CD4-positive, alpha-beta T cell treated with Interleukin-17A for 4 hours (primary cell): ENCODE measurements at places on chromosomes 3 and 15.

GRCh38 chr3:151225040-151225975 is 22.3 kb upstream of the GPR171 start:
- no peak for DNase-seq

DNA sequence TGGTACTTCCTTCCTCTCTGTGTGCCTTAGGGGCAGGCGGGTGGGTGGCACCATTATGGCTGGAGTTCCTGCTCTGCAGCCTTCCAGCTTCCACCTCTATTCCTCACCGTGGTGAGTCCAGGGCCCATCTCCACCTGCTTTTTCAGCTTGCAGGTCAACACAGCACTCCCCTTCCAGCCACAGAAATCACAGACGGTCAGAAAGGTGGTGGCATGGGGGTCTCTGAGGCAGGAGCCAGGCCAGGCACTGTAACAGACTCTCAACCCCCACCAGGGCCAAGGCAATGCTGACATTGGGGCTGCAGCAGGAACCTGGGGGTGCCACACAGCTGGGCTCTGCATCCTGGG is 16.6 kb downstream of the KLF15 start:
- DNase-seq, result no peak

DNA sequence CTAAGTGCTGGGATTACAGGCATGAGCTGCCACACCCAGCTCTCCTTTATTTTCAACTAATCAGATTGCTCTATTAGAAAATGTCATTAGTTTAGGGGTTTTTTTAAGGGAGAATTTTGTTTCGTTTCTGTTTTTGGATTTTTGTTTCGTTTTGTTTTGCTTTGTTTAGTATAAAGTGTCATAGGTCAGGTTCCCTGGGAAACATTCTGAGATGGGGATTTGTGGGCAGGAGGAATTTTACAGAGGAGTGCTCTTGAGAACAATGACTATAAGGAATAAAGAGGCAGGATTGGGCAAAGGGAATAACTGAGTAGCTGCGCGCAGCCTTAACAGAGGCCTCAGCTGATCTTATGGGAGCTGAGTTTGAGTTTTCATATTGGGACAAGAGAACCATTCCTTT is 86.8 kb upstream of the NR2F2 start:
- DNase-seq, result no peak

DNA sequence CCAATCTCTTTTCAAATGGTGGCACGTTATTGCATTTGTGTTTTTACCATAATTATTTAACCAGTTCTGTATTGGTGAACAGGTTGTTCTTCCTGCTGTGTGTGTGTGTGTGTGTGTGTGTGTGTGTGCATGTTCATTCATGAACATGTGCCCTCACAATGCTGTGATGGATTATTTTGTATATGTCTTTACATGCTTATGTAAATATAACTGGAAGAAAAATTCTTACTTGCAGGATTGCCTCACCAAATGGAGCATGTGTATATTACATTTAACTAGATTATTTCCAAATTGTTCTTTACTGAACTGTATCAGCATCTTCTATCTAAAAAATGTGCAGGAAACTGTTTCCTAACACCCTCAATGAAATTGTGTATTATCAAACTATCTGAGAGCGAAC is 175.2 kb upstream of the ZPLD1 start:
- DNase-seq, result no peak

DNA sequence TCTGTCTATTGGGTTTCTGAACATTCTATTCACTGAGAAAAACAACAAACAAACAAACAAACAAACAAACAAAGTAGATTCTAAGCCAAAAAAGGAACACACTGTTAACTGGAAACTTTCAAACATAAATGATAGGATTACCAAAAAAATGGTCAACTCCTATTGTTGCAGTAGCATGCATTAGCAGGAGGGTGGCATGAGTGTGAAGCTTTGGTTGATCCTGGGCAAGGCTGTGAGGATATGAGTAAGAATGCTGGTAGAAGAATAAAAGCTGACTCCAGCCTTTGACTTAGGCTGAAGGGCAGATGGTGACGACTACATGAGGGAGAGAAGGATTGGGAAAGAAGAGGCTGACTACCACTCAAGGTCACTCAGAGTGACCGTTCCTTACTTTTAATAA is 810.3 kb downstream of the VGLL3 start:
- DNase-seq, result no peak

DNA sequence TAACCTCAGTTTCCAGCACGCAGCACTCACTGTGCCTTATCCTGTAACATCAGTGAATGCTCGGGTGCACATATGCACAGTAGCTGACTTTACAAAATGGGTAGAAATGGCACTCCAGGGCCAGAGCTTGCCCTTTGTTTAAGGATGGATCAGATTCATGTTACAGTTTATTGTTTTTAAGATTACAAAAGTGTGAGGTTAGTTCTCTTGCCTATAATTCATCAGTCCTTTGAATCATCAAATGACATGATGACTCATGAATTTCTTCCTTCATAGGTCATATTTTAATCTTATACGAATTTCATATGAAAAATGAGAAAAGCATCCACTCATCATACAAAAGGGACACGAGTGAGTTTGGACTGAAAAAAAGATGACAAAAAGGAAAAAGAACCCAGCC is 545.3 kb downstream of the GBE1 start:
- DNase-seq, result no peak

- no peak for DNase-seq
These were observed 2.9 kb downstream of the HDGFL3 start for GRCh38 chr15:83204697-83205096.

- no peak for DNase-seq
These were observed 81.9 kb downstream of the MECOM start for GRCh38 chr3:169581633-169582032.

DNA sequence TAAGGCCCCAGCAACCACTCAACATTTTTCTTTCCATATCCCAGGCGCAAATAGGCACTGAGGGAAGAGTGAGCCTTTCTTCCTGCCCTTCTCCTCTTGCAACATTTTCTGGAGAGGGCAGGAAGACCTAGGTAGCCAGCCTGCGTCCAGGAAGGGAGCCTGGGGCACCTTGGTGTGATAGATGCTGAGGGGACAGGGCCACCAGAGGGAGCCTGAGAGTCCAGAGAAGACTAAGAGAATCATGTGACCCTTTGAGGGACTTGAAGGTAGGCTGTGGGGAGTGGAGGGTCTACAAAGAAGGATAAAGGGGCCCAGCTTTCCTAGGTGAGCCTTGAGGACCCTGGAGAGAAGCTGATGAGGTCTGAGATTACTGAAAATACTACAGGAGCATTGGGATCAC is 346.6 kb downstream of the CNTN6 start:
- no peak for DNase-seq

DNA sequence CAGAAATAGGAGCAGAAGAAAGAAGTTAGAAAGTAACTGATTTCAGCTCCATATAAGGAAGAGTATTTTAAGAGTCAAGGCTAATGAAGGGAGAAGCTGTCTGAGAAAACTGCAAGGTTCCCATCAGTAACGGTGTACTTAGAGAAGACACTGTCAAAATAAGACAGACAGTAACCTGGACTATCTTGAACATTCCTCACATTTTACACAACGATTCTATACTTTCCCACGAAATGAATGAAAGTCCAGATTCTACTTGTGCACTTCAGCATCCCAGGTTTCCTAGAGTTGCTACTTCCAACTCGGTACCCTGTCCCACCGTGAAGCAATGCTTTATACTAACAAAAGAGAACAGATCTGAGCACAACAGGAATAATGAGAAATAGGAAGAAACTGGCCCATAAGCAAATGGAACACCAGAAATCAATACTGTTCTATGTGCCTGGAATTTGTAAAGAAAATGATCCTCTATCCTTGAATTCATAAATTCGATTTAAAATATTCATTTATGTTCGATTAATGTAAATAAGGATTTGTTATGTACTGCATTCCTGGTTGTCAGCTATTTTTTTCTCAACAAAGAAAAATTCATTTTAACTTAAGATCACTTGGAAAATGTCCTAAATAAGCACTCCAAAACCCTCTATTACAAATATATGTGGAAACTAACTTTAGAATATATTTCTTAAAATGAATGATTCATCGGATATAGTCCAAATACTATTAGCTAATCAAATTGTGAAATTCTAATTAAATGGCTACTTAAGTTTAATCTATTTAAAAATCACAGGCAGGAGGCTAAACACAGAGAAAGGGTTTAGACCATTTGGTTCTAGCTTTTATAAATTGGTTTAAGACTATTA is 1.5 kb downstream of the C3orf70 start:
- DNase-seq, result no peak

- no peak for DNase-seq
These were observed 226.1 kb downstream of the KCNMB2 start for GRCh38 chr3:178762385-178762784.

GRCh38 chr3:51773529-51774056 is 5.4 kb downstream of the IQCF6 start:
- no peak for DNase-seq

DNA sequence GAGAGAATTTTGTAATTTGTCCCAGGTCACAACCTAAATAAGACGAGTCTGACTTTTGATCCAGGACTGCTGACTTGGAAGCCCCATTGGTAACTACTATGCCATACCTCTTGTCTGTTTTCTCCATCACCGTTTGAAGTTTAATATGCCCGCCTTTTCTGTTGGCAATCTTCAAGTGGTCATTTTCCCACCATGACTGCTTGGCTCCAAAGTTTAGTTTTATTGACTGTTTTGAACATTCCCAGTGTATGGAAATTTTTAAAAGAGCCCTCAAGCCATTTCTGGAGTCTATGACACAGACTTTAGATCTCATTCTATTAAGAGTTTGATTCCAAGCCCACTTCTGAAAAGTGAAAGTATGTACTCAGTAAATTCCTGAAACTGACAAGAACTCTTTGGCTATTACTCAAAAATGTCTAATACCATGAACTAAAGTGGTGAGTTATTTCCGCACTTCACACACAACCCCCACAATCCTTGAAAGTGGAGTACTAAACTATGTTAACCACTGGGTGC is 136.7 kb upstream of the ADAMTS9 start:
- no peak for DNase-seq

- no peak for DNase-seq
These were observed 81.4 kb upstream of the LMOD3 start for GRCh38 chr3:69203631-69204314.

DNA sequence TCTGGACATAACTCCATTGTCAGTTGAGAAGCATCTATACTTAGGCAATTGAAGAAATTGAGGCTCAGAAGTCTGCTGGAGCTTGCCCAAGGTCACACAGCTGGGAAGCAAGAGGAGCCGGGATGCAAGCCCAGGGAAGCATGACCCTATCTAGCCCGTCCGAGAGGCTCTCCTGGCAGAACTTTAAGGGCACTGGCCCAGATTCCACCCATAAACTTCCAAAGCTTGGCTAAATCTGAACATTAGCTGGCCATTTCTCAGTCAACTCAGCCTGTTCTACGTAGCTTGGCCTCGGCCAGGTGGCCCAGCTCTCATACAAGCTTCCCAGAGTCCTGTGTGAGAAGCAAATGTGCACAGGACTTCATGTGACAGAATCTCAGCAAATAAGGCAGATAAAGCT is 75.8 kb downstream of the LRIG1 start:
- DNase-seq, result no peak

DNA sequence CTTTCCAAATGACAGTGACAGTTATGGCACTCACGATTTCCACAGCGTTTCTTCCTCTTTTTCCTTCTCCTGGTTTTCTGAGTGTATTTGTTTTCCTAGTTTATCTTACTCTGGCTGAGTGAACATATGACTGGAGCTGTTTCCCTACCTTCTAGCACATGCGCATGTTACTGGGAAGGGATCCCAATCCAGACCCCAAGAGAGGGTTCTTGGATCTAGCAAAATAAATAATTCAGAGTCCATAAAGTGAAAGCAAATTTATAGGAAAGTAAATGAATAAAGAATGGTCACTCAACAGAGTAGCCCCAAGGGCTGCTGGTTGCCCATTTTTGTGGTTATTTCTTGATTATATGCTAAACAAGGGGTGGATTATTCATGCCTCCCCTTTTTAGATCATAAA is 23.8 kb downstream of the METTL6 start:
- no peak for DNase-seq

DNA sequence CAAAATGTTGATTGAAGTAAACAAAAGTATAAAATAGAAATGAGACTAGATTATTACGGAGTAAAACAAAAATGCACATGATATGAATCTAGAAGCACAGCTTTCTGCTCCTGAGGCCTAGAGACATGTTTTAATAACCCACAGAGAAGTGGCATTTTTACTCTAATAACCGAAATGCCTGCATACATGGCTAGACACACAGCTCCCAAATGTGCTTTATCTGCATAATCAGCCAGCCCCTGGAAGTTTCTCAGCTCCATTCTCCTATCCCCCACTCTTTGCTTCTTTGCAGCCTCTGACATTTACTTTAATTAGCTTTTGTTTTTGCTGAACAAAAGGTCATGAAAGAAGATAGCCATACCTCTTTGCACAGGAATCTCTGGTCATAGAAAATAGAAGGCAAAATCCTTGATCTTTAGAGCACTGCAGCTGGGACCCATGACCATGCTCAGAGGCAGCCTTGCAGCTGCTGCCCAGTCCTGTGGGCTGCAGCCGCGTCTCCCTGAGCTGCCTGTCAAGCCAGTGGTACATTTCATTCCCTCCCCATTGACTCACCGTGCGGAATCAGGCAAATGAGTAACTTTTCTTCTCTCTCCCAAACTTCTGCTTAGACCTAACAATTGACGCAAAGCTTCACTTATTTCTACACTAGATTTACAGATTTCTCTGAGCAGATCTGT is at the start of gene VEPH1:
Gene VEPH1 (minus strand): TSS at position 501 of the 680 bp plus-strand sequence. CDS start 8,067 bp downstream, outside the sequence.
- no peak for DNase-seq

DNA sequence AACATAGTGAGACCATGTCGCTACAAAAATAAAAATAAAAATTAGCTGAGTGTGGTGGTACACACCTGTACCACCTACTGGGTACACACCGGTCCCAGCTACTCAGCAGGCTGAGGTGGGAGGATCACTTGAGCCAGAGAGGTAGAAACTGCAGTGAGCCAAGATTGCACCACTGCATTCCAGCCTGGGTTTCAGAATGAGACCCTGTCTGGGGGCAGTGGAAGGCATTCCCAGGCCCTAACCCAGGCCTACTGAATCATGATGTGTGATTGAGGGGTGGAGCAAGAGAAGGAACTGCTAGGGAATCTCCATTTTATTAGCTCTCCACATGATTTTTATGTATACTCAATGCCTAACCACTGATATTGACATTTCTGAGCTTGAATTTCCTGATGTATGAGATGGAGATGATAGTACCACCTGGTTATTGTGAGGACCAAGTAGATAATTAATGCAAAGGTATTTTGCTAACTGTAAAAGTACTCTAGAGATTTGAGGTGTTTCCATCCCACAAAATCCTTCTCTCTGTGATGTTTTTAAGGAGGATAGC is 169.5 kb upstream of the UMPS start:
- DNase-seq, result no peak

DNA sequence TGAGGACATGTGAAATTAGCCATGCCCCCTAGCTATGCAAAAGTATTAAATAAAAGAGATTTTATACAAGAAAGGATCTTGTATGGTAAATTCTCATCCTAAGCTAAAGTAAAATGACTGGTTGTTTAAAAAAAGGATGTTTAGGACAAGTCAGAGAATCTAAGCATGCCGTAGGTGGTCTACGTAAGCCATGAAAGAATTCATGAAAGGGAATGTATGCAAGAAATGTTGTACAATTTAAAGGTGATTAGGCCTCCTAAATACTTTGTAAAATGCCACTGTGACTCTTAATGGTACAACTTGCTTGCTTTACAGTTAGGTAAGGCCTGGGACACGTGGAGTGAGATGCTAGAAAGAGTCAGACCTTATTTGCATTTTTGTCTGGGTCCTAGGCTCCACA is 209.0 kb downstream of the EFHB start:
- no peak for DNase-seq
